ENCODE measurements at places on chromosomes 12 and 14. TPM values are rescaled to one million over a fixed set of nuclear protein-coding genes. Genes with fewer than 3 reads are reported as not detected.

The PIWIL1 gene
- not detected for total RNA-seq

The NTF3 gene
- not detected for total RNA-seq

The CRIP1 gene
- total RNA-seq, result 0.45 TPM

The ITGB7 gene
- total RNA-seq, result 0.38 TPM

The ZNF385A gene
- 1.1 TPM for total RNA-seq

The CIT gene
- 5.3 TPM for total RNA-seq

The PCK2 gene
- total RNA-seq, result 17.4 TPM

The CCDC60 gene
- not detected for total RNA-seq

The CRACR2A gene
- 7.8 TPM for total RNA-seq

Data from endothelial cell of coronary artery (primary cell).